Activated gamma-delta T cell (primary cell): ENCODE measurements at places on chromosomes 5 and 9.

- DNase-seq, result no peak
Observed at GRCh38 chr5:10069637-10070313, 179.9 kb downstream of the ATPSCKMT start.

DNA sequence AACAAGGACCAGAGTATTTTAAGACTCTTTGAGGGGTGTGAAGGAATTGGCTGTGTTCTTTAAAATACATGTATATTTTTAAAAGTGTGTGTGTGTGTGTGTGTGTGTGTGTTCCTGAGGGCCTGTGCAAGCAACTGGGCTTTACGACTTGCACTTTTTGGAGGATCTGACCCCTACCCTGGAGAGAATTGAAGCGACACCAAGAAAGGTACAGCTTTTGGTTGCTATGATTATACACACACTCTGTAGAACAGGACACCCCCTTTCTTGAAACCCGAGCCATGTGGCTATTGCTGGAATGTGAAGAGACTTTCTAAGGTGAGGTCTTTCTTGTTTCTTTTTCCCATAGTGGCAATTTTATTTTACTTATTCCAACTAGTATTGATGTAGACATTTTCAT, 988 bp downstream of the SHISAL2B start:
- no peak for DNase-seq

DNA sequence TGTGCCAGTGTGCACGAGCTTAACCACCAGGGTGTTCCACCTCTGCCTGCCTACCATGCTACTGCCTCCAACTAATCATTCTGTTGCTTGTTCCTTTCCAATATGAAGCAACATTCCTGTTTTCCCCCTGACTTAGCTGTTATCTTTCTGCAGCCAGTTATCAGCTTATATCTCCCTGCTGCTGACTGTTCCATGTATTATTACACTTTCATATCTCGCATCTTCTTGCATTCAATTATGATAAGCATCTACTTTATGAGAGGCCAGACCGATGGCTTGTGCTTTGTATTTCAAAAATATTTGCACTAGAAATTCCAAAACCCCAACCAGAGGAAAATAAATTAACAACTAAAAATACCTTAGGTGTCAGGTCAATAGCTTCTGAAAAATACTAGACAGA, 394.0 kb upstream of the BRINP1 start:
- no peak for DNase-seq

DNA sequence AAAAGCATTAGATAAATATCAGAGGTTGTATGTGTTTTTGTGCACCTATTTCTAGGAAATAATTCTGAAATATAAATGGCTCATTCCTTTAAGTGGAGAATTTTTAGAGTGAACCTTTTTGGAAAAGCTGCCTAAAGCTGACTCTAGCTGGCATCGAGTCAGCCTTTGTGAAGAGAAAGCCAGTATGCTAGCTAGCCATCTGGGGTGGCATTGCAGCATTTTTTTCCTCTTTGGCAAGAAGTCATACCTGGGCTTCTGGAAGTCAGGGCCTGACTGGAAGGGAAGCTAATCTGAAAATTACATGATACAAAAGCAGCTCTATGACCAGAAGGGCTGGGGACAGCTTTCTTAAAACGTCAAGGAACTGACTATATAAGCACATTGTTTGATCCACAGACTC, 19.7 kb downstream of the ANP32B start:
- no peak for DNase-seq

- DNase-seq, result no peak
Observed at GRCh38 chr5:67042176-67043003, 154.2 kb downstream of the CD180 start.

GRCh38 chr5:154465169-154465568, 12.9 kb downstream of the HAND1 start:
- DNase-seq, result no peak

DNA sequence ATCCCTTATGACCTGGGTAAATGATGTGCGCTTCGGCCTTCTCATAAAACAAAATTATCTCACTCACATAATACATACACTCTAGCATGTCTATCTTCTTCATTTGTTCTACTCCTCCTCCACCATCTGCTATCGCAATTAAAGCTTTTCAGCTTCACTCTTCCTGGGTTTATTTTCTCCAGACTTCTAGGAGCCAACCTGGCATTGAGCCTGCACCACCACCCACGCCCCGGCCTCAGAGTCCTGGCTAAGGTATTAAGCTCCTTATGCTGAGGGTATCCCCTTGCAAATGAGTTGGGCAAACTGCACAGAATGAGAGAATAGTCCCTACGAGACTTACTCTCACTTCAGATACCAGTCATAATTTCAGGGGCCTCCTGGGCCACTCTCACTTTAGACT, 236.1 kb upstream of the CDH12 start:
- DNase-seq, result no peak

- DNase-seq, result no peak
Observed at GRCh38 chr5:43523662-43524072, 8.7 kb upstream of the C5orf34 start.

- DNase-seq, result no peak
Observed at GRCh38 chr5:35876922-35877321, 20.2 kb downstream of the IL7R start.

DNA sequence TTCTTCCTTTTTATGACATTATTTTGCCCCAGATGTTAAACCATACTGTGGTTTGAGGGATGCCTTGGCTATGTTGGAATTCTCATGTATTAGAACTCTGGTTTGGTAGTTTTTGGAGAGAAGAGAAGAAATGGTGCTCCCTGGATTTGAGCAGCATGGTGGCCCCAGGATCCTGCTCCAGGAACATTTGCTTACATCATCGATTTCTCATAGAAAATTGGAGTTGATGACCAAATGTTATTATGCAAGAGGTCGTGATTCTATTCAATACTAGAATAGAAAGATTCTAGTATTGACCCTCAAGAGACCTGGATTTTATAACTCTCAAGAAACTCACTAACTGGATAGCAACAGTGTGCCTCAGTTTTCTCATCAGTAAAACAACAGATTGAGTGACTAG, 77.5 kb upstream of the GNAQ start:
- DNase-seq, result no peak

DNA sequence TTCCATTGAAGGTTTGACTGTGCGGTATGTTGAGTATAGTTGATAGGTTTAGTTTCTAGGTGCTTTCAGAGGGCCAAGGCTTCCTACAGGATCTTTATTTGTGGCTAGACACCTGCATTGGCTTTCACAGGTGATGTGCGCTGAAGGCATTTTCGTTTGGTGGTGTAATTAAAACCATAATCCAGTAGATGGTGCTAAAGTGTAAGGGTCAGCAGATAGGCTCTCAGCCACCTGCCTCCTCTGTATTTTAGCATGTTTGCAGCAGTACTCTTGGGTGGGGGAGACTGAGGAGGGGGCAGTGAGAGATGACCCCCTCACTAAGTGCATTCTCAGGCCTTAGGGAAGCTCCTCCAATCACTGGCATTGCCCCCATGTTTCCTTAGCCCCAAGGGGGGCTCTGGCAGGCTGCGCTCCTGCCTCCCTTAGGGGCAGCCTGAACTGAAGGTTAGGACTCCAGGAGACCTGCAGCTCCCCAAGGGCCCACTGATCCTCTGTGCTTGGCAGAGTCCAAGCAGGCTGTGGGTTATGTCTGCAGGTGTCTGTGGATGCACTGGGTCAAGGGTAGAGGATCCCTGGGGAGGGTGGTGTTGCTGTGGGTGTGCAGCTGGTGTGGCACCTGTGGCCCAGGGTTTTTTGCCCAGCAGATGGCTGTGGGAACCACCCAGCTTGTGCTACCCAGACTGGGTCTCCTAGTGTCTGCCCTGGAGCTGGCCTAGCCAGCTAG, 23.4 kb downstream of the CDK20 start:
- DNase-seq, result no peak

DNA sequence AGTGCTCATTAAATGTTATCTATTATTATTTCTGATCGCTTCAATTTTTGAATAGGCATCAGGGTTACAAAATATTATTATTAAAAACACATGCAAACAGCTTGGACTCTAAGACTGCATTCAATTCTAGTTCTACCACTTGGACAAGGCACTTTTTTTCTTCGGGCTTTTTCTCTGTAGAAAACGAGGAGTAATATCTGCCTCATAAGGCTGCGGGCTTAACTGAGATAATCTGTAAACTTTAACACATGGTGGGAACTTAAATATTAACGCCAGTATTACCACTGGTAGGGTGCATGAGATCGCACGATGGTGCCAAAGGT, 511 bp upstream of the SPDL1 start:
- no peak for DNase-seq

GRCh38 chr9:94101162-94101853, 17.0 kb downstream of the PTPDC1 start:
- no peak for DNase-seq

- DNase-seq, result no peak
Observed at GRCh38 chr9:130815242-130815808, 19.7 kb upstream of the ABL1 start.

DNA sequence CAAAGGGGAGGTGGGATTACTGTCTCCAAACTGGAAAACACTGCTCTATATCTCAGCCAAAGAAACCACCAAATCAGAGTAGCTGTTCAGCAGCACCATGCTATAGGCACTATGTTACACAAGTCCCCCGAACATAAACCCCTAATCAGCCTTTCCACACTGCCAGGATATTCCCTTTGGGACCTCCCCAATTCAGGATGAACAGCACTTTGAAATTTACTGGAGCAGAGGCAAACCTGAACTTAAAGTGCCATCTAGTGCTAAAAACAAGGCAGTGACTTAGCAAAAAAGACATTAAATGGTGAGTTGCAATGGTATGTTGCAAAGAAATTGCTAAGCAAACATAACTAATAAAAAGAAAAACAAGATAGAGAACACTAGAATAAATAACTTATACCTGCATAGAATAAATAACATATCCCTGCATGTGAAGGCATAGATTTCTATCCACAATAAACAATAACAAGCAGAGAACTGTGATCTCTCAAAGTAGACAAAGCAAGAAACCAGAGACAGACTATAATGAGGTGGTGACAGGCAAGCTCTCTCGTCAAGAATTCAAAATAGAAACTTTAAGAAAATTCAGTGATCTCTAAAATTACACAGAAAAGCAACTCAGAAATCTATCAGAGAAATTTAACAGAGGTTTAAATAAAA, 584.4 kb upstream of the ACO1 start:
- DNase-seq, result no peak

GRCh38 chr9:121394292-121394691, 24.2 kb upstream of the STOM start:
- no peak for DNase-seq

- no peak for DNase-seq
Observed at GRCh38 chr5:89236900-89237299, 353.9 kb upstream of the MEF2C start.
